ENCODE measurements at places on chromosomes 5 and 9.

DNA sequence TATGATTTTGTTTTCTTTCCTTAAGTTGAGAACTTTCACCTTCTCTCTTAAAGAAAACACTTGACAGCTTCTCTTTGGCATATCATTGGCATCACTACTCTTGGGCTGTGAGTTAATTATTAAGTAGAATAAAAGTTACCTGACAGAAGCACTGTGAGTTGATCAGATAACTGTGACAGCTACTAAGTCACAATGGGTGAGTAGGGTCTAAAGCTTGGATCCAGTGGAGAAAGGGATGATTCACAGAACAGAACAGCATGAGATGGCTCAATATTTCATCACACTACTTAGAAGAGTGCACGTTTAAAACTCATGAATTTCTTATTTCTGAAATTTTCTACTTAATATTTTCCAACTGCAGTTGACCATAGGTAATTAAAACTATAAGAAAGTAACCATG is 268.5 kb upstream of the NMUR2 start:
- no peak for DNase-seq

DNA sequence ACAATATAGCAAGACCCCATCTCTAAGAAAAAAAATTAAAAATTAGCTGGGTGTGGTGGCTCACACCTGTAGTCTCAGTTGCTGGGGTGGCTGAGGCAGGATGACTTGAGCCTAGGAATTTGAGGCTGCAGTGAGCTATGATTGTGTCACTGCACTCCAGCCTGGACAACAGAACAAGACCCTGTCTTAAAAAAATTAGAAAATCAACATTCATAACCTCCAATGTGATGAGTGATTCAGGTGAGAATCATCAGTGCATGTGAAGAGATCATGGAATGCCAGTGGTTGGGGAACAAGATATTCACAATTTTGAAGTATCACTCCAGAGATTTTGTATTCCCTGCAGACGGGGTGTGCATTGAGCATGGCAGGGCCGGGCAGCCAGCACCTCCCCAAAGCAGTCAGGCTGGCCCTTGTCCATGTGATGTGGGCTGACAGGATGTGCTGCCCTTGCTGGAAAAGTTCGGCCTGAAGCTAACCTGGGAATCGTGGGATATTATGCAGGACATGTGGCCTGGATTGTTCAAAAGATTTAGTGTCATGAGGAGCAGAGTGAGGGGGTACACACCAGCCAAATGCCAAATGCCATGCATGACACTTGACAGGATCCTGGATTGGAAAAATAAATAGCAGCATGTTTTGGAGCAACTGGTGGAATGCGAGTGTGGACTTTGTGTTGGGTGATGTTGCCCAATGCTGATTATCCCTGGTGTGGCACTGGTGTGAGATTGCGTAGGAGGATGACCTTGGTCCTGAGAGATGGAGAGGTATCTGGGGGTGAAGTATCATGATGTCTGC is 189.0 kb downstream of the RGS3 start:
- DNase-seq: no peak

- DNase-seq: no peak
These were observed 127.2 kb upstream of the CXCL14 start for GRCh38 chr5:135705941-135706466.

DNA sequence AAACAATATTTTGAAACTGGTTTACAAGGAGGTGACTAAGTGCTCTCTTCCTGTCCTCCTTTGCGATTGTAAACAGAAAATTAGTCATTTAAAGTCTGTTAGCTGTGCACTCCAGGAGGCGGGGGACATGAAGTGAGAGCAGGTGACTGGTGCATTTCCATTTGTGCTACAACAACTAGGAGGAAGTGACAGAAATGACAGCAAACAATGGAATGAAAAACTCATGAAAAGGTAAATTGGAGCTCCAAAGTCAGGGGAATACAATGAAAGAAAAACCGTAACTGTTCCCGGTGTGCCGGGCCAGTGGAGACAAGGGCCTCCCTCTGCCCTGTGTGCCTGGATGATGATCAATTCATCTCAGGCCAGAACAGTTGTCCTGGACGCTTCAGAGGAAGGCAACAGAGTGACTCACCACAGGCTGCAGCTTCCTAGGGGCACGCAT is 439.9 kb downstream of the GADD45G start:
- no peak for DNase-seq

DNA sequence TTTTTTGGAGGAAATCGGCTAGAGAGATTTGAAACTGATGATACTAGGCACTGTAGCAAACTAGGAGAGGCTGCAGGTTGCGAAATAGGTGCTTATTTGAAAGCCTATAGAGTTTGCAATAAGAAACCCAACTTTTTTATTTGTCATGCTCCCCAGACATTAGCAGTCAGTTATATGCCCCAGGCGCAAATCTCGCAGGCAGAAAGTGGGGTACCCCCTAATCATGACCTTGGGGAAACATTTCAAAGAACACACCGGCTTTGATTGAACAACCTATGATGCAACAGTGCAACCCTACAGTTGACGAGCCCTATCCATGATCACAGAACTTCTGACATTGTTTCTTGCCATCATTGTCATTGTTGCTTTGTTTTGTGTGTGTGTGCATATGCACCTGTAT is 510.5 kb downstream of the RAB3C start:
- no peak for DNase-seq

DNA sequence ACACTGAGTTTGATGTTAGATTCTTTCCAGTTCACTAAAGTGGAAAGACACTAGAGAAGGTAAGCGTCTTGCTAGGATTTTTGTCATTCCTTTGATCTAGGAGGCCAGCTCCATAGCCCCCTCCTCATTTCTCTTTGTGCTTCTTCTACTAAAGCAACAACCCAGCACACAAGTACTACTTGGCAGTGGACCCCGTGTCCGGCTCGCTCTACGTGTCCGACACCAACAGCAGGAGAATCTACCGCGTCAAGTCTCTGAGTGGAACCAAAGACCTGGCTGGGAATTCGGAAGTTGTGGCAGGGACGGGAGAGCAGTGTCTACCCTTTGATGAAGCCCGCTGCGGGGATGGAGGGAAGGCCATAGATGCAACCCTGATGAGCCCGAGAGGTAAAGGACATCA is 76.6 kb upstream of the WWC1 start:
- DNase-seq: no peak

GRCh38 chr5:33059081-33059480 is 348.0 kb downstream of the NPR3 start:
- no peak for DNase-seq

DNA sequence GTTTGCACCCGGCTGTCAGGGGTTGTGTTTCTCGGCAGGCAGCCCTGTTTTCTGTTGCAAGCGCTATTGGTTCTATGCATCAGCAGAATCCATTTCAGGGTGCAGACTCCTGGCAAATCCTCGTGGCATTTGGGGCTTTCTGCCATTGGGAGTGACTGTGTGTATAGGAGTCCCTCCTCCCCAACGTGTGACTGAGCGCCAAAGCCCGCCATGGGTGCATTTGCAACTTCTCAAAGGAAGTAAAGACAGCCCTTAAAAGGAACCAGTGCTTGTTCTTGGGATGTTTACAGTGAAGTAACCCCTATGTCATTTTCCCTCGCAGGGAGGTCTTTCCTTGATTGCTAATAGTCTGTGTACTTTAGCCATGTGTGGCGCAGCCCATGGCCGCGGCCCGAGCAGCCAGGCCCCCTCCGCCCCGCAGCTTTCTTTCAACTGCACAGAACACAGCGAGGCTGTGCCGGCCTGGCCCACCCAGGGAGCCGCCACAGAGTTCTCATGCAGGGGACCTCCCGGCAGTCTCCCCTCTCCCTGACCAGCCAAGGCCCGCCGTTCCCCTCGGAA is 175.6 kb downstream of the HSD17B3 start:
- DNase-seq: no peak

GRCh38 chr5:179217356-179217755 is 127.9 kb downstream of the ADAMTS2 start:
- no peak for DNase-seq

GRCh38 chr9:79877943-79878602 is 306.3 kb downstream of the TLE4 start:
- no peak for DNase-seq

- no peak for DNase-seq
These were observed 170.6 kb downstream of the SEMA6A start for GRCh38 chr5:116404016-116404415.

DNA sequence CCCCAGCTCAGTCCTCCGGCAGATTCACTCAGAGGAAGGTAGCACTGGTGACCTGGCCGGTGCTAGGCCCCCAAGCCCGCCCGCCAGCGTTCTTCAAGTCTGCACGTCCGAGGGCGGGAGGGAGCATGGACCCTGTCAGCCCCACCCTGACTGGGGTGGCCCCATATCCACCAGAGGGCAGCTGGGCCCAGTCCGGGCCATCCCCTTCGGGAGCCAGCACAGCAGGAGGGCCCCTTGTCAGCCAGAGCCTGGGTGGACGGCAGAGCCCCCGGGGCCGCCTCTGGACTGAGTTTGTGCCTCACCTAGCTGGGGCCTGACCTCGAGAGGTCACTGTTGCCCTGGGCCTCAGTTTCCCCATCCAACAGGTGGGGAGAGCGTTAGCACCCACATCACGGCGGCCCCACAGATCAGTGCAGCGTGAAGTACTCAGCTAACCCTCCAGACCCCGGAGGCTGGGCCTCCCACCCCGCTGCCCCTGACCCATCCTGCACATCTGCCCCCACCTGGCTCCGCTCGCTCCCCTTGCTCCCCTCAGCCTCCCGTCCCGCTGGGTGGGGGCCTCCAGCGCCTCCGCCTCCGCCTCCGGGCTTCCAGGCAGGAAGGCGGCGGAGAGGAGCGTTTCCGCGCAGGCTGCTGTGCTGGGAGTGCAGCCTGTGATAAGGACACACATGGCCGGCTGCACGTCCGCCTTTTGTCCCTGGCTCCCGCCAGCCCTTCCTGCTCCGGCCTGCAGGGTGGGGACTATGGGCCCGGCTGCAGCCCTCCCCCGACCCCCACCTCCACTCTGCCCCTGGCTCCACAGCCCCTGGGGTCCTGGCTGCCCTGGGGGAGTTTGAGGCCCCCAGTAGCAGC is 16.6 kb upstream of the EGFL7 start:
- DNase-seq: no peak

DNA sequence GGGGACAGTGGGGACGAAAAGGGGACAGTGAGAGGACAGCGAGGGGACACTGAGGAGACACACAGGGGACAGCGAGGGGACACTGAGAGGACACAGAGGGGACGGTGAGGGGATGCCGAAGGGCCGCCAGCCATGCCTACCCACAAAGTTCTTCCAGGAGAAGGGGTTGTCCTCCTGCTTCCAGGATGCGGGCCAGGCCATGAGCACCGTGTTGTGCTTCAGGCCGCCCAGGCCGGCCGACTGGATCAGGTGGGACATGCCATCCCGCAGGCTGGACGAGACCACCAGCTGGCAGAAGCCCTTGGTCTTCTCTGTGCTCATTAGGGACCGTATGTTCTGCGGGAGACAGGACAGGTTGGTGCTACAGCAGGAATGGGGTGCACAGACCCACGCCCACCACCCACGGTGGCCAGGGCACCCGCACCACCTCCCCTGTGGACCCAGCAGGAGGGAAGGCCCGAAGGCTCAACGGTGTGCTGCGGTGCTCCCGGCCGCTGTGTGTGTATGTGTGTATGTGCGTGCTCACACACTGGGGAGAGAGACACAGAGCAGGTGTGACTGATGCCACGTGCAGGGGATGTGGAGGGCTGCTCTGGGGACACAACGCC is 46.6 kb downstream of the SLC12A7 start:
- no peak for DNase-seq

- no peak for DNase-seq
These were observed 63.0 kb upstream of the GNA14 start for GRCh38 chr9:77710965-77711648.
